Sigmoid colon (tissue), 7 donors: ENCODE measurements at places on chromosomes 4 and X. TPM values are rescaled to one million over a fixed set of nuclear protein-coding genes. Genes with fewer than 3 reads are reported as not detected.

The SORCS2 gene
- 1.8 TPM for polyA plus RNA-seq

The ARSD gene
- polyA plus RNA-seq = 4.2 TPM

The KCND1 gene
- polyA plus RNA-seq = not detected

The ATOH1 gene
- polyA plus RNA-seq = 57.6 TPM

The PRSS48 gene
- polyA plus RNA-seq = not detected

The SSX1 gene
- polyA plus RNA-seq = not detected

The TMPRSS11F gene
- not detected for polyA plus RNA-seq

The FRMPD3 gene
- polyA plus RNA-seq = not detected

The MAGEE1 gene
- polyA plus RNA-seq = 2.0 TPM

The CCSER1 gene
- polyA plus RNA-seq = 4.4 TPM
